ENCODE measurements at places on chromosomes 1 and 21.
A peak's percentile ranks its signal among the peaks of the same experiment; 100 is the strongest.

DNA sequence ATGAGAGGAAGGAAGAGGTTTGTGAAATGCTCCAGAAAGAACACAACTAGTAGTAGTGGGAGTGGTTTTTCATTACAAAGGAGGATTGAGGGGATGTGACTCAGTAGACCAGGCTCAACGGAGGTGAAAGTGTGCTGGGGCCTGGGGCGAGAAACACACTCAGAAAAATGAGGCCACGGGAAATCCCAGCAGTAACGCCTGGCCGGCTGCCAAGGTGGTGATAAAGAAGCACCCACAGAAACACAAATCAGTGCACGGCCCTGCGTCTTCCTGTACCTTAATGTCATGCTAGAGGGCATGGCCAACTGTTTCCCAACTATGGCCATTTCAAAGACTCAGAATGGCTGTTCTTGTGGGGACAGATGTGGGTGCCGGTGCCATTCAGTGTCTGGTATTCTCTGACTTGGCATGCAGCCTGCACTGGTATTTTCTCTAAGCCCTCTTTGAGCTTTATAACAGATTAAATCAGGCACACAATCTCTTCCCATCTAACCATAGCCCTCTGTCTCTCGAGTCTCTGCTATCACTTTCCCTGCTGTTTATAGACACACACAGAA is 38.2 kb downstream of the URB2 start:
- DNase-seq, result peak; percentile 71

DNA sequence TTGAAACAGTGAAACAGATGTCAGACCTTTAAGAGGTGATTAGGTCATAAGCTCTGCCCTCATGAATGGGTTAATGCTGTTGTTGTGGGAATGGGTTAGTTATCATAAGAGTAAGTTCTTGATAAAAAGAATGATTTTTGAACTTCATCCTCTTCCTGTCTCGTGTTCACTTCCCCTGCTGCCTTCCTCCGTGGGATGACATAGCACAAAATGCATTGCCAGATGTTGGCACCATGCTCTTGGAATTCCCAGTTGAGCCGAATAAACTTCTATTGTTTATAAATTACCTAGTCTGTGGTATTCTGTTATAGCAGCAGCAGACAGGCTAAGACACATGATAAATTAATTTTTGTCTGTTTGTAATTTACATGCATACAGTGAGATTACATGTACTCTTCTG is 112.0 kb upstream of the LRRC7 start:
- DNase-seq, result no peak

- no peak for DNase-seq
These were observed 25.6 kb downstream of the SLX9 start for GRCh38 chr21:44965251-44966022.

DNA sequence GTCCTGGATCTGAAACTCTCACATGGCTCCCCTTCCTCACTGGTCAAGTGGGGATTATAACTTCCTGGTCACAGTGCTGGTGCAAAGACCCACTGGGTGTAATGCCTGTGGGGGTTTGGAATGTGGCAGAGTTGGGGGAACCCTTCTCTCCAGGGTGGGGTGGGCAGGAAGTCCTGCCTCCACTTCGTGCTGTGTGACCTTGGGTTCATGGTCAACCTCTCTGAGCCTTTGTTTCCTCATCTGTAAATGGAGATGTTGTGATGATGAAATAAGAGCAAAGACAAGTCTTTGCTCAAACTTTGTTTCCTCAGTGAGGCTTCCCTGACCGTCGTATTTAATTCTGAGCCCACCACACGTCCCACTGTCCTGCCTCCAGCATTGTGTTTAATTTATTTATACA is 564.7 kb downstream of the PTPRU start:
- DNase-seq, result no peak

DNA sequence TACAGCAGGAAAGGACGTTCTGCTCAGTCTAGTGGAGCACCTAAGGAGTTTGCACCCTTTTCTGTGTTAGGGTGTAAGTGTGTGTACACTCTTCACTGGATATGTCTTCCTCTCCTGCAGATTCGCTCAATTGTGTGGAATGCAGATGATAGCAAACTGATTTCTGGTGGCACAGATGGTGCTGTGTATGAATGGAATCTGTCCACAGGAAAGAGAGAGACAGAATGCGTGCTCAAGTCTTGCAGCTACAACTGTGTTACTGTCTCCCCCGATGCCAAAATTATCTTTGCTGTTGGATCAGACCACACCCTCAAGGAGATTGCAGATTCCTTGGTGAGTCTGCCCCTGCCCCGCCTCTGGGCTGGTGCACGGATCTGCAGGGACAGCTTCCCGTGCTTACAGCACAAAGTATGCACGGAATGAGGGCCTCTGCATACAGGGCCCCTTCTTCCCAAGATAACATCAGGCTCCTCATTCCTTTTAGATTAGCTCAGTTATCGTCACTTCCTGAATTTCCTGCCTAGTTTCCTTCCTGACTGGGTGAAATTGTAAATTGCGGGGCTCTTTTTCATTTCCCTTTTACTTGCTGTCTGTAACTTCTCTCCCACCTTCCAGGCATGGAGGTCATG is 34.6 kb downstream of the CFAP57 start:
- no peak for DNase-seq

GRCh38 chr1:235207209-235207565 is 46.1 kb upstream of the RBM34 start:
- DNase-seq, result no peak

DNA sequence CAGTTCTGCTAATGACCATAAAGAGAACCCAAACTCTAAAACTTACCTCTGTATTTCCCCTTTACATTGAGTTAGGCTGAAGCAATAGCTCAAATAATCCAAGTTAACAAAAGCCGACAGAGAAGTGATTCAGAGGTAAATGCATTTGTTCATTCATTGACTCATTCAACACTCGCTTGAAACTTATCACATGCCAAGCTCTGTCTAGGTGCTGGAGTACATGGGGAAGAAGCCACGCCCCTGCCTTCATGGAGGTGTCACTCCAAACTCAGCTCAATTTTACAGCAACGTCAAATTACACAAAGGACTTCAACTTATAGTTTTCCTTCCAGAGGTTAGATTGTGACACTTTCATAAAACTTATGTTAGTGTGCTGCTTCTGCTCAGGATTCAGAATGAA is 45.8 kb downstream of the SLC25A24 start:
- no peak for DNase-seq

DNA sequence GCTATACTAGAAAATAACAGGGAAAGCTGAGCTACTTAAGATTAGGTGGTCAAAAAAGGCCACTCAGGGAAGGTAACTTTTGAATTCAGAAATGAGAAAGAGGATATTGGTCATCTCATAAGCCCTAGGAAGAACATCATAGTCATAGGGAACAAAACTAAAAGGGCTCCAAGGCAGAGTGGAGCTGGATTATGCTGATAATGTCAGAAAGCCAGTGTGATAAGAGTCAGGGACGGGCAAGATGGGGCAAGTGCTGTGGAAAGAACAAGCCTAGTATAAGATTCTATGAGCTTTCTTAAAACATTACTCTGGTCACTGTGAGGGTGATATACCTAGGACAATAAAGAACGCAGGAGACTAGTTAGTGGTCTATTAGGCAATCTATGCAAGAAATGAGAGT is 106.6 kb downstream of the DUSP10 start:
- DNase-seq, result no peak

DNA sequence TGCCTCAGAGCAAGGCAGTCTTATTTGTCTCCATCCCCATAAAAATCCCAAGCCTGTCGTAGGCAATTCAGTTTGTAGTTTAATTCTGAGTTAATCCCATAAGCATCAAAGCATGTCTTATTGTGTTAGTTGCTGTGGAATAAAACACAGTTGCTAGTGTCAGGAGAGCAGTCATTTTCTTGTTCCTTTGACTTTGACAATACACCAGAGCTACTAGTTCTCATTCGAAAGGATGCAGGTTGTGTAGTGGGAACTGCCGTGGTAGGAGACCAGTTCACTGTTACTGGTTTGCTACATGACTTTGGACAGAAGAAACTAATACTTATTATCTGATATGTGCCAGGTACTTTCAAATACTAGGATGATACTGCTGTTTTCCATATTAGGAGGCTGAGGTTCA is 23.5 kb downstream of the LRIG2 start:
- DNase-seq, result no peak

GRCh38 chr1:44237721-44238457 is 24.6 kb downstream of the DMAP1 start:
- peak; percentile 3 for DNase-seq

DNA sequence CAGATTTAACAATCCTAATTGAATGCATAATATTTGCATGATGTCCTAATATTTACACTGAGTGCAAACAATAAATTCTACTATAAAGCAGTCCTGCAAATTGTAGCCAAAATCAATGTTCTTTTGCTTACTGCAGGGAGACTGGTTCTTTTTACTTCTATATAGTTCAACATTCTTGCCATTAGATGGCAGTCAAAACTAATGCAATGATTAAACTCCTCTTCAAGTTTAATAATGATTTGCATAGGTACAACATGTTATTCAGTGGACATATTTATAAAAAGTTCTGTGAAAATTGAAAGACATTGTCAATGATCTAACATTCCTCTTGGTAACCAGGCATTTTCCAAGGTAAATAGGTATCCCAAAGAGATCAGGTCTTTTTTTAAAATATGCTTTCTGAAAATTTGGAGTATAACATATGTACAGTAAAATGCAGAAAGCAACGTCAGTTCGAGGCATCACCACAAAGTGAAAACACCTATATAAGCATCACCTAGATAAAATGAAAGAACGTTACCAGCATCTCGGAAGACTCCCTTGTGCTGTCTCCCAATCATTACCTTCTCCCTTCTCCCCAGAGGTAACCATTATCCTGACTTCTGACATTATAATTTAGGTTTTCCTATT is 9.8 kb upstream of the FNBP1L start:
- no peak for DNase-seq

DNA sequence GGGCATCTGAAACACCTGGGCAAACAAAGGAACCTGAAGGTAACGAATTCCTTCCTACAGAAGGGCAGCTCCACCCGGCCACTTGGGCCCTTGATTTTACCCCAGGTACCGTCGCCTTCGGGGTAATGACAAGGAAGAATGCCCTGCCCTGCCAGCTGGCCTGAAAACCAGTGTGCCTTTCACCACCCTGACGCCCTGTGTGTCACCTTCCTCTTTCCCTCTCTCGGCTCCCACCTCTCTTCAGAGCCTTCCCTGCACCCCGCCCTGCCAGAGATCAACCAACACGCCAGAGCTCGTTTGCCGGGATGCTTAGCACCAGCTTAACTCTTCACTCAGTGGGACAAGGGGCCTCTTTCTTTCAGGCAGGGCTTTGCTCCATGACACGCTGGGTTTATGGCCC is 86.0 kb downstream of the SIM2 start:
- DNase-seq, result no peak

GRCh38 chr1:5651964-5652821 is 340.0 kb downstream of the NPHP4 start:
- DNase-seq, result no peak

GRCh38 chr1:204746838-204747442 is 61.4 kb upstream of the LRRN2 start:
- DNase-seq, result peak; percentile 31

GRCh38 chr1:47409311-47410067 is 6.6 kb upstream of the FOXE3 start:
- no peak for DNase-seq

- no peak for DNase-seq
These were observed 40.6 kb downstream of the NVL start for GRCh38 chr1:224289396-224289795.

- DNase-seq, result no peak
These were observed 40.1 kb downstream of the SERTAD4 start for GRCh38 chr1:210272666-210273065.

All from activated gamma-delta T cell treated with anti-CD3 and anti-CD28 coated beads, Interleukin-2, amount 50 U/mL, for 16 hours (primary cell).